Calu3 (cell line): ENCODE measurements at places on chromosomes 3 and 15. TPM values are rescaled to one million over a fixed set of nuclear protein-coding genes. Genes with fewer than 3 reads are reported as not detected.

NANOGP8 gene
- not detected in 2 replicates for total RNA-seq

ZBTB11 gene
- total RNA-seq, result 34.8 and 36.5 TPM in 2 replicates

GRCh38 chr3:139994891-139995290 is 59.9 kb downstream of the CLSTN2 start:
- DNase-seq, result no peak

DNA sequence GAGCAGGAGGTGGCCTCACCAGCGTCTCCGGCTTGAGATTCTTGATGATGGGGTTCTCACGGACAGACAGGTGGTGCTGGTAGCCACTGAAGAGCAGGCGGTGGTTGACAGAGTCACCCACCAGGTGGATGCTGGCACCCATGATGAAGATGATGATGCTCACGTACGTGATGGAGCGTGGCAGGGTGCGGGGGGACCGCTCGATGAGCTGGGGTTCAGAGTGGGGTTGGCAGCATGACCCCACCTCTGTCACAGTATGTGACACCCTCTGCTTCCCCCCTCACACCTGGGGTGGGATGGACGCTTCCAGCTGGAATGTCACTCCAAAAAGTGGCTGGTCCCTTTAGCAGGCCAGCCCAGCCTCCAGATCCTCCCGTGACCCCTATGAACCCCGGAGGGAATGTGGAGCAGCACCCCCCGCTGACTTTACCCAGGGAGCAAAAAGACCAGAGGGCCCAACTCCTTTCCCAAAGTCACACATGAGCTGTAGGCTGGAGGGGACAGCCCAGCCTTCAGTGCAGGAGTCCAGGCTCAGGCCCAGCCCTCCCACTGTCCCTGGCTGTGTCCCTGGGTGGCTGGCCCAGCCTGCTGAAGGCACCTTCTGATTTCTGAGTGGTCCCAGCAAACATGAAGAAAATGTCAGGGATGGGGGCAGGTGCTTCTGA is 6.7 kb upstream of the CALML4 start:
- no peak for DNase-seq

- no peak for DNase-seq
Observed at GRCh38 chr15:63908991-63909390, 75.2 kb upstream of the HERC1 start.

SAMMSON gene
- not detected in 2 replicates for total RNA-seq

RFX7 gene
- total RNA-seq, result 28.3 and 31.4 TPM in 2 replicates

DNA sequence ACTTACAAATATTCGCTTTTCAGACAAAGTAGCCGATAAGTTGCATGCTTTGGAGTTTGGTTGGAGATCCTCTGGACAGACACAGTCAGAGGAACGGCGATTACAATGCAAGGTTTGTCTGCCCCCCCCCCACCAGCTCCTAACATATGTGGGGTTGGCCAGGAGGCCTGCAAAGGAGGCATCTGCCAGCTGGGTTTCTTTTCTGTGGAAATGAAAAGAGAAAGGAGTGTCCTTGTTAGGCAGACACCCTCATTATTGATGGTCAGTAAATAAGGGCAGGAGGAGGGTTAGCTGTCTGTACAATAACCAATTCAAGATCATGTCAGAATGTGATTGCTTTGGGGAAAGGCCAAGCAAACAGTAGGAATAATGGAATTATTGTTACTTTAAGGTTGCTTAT is 49.1 kb downstream of the TLNRD1 start:
- DNase-seq, result no peak

GRCh38 chr15:99123713-99124451 is 19.0 kb downstream of the SYNM start:
- peak; percentile 83 for DNase-seq

GRCh38 chr15:40823572-40824343 is 4.8 kb downstream of the PPP1R14D start:
- no peak for DNase-seq

- DNase-seq, result no peak
Observed at GRCh38 chr15:88744548-88745020, 58.7 kb upstream of the ACAN start.

IDH3A gene
- 96.1 and 111 TPM in 2 replicates for total RNA-seq

DUOX1 gene
- 1.2 and 1.4 TPM in 2 replicates for total RNA-seq

- DNase-seq, result no peak
Observed at GRCh38 chr15:88622605-88622975, 1.4 kb downstream of the AEN start.

- DNase-seq, result no peak
Observed at GRCh38 chr3:141328286-141329166, 39.8 kb upstream of the ZBTB38 start.

DNA sequence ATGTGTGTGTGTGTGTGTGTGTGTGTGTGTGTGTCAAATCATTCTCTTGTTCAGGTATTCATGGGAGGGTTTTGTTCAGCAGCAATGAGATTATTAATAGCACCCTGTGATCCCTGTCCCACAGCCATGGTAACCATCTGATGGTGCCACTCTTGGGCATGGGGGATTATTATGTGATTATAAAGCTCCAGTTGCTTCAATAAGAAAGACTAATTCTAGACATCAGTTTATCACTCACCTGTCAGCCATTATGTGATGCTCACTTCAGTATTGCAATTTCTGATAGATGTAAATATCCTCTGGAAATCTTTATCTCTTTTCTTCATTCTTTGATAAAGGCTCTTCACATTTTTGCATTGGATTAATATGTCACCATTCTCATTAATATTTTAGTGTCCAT is 145.9 kb upstream of the POU1F1 start:
- no peak for DNase-seq

- DNase-seq, result no peak
Observed at GRCh38 chr3:162111861-162112260, 615.3 kb downstream of the OTOL1 start.

GRCh38 chr3:13565581-13566452 is 16.9 kb downstream of the FBLN2 start:
- DNase-seq, result no peak

SLC22A14 gene
- total RNA-seq, result 1.8 and 2.1 TPM in 2 replicates

CD200R1L gene
- not detected in 2 replicates for total RNA-seq

GRCh38 chr15:60408463-60408981 is 10.7 kb upstream of the ANXA2 start:
- DNase-seq, result no peak

- DNase-seq, result no peak
Observed at GRCh38 chr15:33959844-33960548, 8.3 kb upstream of the CHRM5 start.

DNA sequence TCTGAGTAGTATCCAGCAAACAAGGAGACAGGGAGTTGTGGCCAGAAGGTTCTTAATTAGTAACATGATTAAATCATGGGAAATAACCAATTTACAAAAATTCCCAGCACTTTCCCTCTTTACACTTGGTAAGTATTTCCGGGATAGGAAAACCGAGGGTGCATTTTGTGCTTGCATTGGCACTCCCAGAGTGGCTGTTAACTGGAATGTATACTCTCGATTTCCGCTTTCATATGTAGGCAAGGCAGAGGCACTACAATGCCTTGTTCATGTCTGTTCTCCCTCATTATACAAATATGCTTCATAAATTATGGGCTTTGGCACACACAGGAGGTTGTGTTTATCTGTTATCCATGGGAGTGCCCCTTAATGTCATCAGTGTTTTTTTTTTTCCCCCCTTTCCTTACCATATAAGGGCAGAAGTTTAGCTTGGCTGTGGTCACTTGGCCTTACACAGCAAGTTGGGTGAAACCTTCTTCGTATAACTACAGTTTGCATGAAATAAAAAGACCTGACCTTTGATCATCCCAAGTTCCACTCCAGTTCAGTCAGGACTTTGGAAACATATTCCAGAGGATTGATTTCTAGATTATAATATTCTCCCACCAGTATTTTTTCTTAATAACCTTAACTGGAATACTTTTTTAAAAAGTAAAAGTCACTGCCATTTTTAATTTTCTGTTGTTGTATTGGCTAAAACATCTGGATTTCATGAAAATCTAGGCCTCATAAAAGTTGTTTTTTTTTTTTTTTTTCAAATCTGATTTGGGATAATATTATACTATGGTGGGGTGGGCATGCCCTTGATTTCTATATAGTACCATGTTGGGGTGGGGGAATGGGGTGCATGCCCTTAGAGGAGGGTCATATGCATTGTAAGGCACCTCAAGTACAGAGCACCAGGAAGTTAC is 8.9 kb downstream of the TPM1 start:
- peak; percentile 58 for DNase-seq

DNA sequence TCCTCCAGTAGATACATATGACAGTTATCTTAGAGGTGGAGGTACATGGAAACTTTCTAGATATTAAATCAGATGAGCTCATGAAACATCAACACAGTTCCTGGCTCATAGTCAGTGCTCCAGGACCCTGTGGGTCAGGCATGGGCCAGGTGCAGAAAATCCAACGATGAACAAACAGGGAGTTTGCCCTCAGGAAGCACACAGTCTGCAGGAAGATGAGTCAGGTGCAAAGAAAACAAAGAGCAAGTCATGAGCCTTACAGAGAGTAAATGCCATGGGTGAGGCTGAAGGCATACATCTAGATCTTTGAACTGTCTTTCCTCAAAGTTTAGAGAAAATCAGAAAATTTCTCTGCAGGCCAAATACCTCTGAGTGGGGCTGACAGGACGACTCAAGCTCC is 184.2 kb upstream of the TPM1 start:
- DNase-seq, result no peak

DNA sequence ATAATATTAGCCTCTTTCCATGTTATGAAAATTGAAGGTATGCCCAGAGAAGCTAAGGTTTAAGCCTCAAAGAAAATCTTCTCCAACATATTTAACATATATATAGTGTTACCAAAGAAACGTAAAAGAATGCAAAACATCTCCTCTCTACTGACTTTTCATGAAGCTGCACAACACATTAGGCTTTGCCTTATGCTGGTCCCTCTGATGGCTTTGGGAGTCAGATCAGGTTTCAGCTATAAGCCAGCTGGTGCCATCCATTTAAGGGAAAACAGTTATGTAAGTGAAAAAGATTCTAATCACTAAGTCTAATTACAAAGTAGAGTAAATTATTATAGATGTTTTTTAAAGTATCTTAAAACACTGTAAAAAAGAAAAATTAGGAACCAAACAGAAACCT is 410.5 kb downstream of the LSAMP start:
- DNase-seq, result no peak

ALDH1A3 gene
- total RNA-seq, result 666 and 983 TPM in 2 replicates

DNA sequence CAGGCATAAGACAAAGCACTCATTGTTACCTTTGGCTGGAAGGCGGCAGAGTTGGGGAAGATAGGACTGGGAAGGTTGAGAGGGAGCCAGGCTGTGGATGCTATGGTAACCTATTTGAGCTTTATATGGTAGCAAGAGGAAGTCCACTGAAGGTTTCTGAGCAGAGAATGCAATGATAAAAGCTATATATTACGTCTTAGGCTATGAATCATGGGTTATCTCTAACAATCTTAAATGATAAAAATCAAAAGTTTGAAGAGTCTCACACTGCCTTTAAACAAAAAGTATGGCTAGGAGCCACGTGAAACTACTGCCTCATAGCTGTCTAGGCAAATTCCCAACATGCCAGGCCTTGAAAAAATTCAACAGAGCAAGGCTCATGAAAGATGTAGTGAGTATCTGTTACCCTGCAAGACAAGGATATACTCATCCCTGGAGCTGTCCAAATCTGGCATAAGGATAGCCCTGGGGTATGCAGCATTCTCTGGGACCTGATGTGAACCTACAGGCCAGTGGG is 4.1 kb downstream of the P3H2 start:
- no peak for DNase-seq

- no peak for DNase-seq
Observed at GRCh38 chr3:58804914-58805313, 138.3 kb upstream of the FAM3D start.

COL6A6 gene
- not detected in 2 replicates for total RNA-seq

- no peak for DNase-seq
Observed at GRCh38 chr15:91784973-91785709, 68.4 kb upstream of the SLCO3A1 start.

DNA sequence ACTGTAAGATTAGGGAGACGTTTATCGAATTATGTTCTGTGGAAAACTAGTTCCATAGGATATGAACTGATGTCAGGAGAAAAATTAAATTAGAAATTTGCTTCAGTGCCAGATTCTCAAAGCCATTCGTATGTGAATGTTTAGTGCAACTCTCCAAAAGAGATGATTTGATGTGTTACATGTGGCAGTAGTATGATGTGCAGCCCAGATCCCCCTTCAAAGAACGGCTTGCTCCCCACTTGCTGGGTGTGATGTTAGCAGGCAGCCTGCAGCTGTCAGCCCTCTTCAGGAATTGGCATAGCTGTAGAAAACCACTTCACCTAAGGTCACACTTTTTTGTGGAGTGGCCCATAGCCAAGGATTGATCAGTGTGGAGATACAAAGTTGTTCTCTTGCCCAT is 127.0 kb upstream of the CCDC54 start:
- no peak for DNase-seq

- peak; percentile 8 for DNase-seq
Observed at GRCh38 chr3:57017459-57017845, 43.0 kb upstream of the SPATA12 start.

DNA sequence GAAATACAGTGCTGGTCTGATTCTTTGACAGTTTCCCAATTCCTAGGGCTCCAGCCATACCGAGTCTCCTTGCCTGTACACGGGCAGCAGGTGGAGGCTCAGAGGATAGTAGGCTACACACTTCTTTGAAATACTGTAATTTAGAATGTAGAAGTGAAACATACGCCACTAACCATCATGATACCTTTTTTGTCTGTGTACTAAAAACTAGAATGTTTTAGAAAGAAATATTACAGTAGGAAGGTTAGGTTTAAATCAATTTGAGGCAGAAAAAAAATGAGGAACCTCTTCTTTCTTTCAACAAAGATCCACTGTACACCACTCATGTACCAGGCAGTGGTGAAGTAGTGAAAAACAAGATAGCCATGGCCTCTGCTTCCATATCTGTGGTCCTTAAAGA is 354.7 kb downstream of the MCTP2 start:
- no peak for DNase-seq

DNA sequence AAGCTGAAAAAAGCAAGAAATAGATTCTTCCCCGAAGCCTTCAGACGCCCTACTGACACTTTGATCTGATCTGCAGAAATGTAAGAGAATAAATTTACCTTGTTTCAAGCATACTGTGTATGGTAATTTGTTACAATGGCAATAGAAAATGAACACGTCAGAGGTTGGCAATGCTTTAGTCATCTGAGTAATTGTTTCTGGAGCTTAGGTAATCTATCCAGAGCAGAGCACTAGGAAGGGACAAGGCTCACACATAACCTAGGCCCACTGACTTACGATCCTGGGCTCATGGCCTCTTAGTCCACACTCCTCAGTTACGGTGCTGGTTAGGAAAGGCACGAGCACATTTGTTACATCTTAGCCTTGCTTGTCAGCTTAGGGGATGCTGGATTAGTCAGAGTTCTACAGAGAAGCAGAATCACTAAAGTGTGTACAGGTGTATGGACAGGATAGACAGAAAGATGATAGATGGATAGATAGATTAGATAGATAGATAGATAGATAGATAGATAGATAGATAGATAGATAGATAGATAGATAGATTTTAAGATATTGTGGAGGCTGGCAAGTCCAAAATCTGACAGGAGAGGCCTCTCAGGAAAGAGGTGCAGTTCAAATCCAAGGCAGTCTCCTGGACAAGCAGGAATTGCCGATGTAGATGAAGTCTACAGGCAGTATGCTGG is 46.8 kb upstream of the TBC1D23 start:
- DNase-seq, result no peak
